ENCODE measurements at places on chromosomes 3 and 15.

DNA sequence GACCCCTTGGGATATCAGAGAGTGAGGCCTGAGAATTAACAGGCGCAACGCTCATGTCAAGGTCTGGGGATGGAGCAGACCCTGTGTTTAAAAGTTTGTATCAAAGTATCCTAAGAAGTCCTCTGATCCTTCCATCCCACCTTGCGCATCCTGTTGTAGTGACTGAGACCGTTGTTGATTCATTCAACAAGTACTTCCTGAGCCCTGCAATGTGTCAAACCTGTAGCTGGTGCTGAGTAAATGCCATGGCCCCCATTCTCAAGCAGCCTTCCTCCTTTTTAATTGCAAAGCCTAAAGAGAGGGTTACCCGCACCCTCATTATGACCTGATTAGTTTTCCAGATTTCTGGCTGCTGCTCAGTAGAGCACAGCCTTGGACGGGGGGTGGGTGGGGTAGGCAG is 46.4 kb downstream of the RPLP1 start:
- no peak for DNase-seq

DNA sequence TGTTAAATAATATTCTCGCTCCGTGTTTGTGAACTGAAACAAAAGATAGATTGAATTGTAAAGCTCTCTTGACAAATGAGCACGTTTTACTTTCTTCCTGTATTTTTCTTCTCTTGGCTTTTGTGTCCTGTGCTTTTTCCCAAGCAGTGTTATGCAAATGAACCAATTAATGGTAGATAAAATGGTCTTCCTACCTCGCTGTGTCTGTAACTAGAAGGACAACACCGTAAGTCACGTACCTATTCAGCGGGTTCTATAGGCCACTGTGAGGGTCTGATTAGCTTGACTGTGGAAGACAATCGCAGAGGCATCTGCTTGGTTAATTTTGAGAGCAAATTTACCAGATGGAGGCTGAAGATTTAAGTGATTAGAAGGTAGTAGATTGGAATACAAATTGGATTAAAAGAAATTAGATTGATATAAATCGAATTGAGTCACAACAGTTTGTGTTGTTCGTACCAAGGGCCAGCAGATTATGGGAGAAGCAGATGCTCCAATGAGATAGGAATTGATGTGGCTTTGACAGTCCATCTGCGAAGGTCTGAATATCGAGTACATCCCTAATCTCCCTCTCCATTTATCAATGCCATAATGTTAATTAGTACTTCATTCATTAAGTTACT is 40.2 kb downstream of the ROBO2 start:
- DNase-seq = no peak

GRCh38 chr15:67732671-67733374 is 92.5 kb upstream of the SKOR1 start:
- DNase-seq = no peak

DNA sequence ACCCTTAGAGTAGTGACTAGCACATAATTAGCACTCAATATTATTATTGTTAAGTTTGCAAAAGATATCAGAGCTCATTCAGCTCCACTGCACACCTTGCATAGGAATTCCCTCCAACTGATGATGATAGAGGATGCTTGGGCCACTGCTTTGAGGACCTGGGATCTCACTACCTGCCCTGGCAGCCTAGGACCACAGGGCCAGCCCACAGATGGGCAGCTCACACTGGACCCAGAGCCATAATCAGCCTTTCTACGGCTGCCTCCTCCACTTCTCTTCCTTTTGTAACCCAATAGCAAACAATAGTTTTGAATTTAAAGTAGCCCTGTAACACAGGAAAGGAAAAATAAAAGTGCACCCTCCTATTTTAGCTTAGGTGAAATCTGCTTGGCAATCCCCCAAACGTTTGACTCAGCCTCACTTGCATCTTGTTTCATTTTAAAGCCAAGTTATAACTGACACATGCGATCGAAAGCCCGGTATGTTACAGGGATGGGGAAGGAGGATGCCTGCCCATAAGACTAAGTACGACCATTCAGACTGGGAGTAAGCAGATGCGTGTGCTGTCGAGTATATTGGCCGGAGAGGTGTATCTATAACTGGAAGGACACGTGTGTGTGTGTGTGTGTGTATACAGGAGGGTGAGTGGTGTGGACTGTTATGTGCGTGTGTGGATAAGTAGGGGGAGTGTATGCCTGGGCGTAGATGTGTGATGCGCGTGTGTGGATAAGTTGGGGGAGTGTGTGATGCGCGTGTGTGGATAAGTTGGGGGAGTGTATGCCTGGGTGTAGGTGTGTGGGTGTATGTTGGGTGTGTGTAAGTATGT is 65.9 kb downstream of the CPN2 start:
- DNase-seq = no peak

GRCh38 chr3:98460220-98460619 is 2.8 kb upstream of the OR5K1 start:
- DNase-seq = no peak

DNA sequence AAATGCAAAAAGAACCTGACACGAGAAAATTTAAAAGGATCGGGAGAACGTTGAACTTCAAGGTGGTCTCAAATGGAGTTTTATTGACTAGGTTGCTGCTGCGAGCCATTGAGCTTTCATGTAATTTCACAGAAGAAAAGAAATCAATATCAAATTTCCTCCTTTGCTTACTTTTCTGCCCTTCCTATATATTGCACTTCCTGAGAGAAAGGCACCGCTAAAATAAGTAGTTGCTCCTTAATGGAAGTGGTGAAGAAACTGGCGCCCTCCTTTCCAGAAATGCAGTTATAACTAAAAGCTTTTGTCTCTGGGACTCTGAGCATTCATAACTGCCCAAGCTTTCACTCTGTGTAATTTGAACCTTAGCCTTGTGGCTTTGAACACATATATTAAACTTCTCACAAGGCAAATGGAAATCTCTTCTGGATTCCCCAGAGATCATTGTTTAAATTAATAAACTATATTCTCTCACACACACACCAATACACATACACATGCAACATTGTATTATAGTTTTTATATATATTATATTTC is 13.4 kb downstream of the EID1 start:
- no peak for DNase-seq

GRCh38 chr15:95761501-95762165 is 568.9 kb upstream of the NR2F2 start:
- DNase-seq = no peak

DNA sequence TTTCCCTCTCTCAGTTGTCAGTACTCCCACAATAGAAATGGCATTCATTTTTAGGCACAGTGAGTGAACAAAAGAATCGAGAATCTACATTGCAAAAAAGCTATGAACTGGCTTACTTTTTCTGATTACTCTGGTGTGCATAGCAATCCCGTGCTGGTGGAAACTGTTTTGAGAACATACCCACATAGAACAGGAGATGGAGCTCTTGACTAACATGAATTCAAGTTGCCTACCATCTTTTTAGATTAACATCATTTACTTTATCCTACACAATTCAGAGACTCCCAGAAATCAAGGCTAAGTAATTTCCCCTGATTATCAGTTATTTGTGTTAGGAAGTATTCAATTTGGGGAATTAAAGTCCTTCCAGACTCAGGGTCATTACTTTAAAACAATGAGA is 326.6 kb downstream of the ARPP21 start:
- no peak for DNase-seq

GRCh38 chr3:70744536-70744935 is 432.1 kb upstream of the MDFIC2 start:
- DNase-seq = no peak

- DNase-seq = no peak
Measured at GRCh38 chr15:69675731-69676130, 223.1 kb downstream of the RPLP1 start.

DNA sequence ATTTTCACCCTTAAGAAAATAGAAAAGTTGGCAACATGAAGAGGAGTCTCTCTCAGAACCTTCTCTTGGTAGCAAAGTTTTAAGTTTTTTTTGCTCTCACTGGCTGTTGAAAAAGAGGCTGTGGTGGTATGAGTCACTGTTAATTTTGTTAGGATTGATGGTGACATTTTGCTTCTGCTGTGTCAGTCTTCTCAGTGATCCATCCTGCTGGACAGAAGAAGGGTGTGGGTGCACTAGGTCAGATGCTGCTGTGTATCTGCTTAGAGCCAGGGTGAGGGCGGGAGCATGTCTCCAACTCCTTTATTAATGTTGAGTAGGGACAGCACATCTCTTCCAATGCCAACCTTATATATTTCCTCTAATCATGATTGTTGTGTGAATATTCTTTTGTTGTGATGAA is 369.5 kb downstream of the FEZF2 start:
- DNase-seq = no peak

DNA sequence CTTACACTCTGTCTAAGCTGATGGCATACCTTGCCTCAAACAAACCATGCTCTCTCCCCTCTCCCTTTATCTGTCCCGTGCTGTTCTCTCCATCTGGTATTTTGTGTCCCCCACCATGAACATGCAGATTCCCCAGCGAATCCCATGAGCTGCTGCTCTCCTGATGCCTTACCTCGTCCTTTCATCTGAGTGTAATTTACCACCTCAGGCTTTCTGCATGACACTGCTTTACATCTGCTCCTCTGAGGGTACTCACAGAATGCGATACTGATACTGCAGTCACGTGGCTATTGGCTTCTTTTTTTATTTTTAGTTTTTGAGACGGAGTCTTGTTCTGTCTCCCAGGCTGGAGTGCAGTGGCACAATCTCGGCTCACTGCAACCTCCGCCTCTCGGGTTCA is 341.7 kb downstream of the PTPRG start:
- no peak for DNase-seq

DNA sequence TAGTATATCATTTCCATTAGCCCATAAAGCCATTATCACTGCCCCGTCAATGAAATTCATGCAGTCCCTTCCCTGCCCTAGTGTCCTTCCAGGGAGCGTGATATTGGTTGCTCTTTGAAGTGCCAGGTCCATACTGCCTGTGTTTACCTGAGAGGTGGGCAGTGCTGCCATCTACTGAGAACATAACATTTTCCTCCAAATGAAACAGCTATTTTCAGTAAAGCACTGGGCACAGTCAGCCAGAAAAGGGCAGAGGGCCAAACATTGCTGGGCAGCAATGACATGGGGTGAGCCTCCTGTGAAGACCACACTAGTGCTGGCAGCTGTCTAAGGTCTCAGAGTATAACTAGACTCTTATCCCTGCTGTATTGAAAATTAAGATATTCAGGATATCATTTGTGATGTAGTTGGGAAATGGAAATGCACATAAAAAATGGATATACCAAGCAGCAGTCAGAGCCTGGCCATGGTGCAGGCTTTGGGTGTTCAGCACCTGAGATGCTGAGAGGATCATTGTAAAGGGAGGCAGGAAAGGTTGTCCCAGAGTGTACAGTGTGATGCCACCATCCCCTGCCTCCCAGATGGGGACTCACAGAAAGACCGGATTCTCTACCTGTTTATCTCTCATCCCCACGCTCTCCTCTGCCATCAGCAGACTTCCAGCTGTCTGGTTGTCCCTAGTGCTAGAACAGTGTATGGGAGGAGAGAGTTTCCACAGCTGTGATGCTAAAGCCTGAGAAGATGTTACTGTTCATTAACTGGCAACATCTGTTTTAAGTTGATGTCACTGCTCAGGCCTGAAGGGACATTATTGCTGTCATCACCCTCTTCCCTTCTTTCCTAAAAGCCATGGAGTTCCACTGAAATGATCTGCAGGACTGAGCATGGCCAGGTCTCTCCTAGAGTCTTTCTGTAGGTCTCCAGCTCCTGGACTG is 108.8 kb downstream of the ARNT2 start:
- no peak for DNase-seq

DNA sequence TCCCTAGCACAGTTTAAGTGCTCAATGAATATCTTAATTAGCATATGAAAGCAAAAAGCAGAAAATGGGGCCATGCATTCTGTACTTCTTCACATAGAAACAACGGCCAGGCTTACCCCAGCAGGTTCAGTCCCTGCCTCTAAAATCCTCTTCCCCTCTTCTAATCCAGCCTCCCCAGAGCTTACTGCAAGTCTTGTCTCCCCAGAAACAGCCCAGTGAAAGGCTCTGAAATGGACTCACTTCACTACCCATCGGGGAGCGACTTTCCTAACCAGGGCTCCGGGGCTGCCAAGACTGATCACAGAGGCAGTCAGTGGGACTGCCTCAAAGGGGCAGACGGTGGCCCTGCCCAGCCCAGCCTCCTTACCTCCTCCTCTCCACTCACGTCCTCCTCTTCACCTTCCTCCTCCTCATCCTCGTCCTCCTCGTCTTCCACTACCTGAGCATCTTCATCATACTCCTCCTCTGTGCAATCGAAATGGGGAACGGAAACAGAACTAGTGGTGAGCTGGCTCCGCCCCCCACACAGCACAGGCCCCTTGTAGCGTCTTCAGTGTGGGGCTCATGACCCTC is 38.0 kb downstream of the ANP32A start:
- no peak for DNase-seq

DNA sequence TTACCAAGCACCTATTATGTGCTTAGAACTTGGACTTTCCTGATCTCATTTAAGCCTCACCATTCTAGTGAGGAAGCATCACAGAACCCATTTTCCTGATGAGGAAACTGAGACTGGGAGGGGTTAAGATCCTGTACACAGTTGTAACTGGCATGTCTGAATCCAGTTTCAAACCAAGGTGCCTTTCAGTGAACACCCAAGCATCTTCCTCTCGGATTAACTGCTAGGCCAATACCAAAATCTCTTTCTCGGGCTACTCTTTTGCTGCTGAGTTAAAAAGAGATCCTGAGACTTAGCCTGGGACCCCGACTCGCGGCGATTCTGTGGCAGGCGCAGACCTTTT is 578 bp upstream of the CEMIP start:
- no peak for DNase-seq

Data from SIG-M5 (cell line).